Retina (tissue), 1 donor: ENCODE measurements at places on chromosomes 11 and 22.
A peak's percentile ranks its signal among the peaks of the same experiment; 100 is the strongest.

GRCh38 chr11:100683126-100683525 lies 4.0 kb upstream of the ARHGAP42 start:
- no peak for DNase-seq

DNA sequence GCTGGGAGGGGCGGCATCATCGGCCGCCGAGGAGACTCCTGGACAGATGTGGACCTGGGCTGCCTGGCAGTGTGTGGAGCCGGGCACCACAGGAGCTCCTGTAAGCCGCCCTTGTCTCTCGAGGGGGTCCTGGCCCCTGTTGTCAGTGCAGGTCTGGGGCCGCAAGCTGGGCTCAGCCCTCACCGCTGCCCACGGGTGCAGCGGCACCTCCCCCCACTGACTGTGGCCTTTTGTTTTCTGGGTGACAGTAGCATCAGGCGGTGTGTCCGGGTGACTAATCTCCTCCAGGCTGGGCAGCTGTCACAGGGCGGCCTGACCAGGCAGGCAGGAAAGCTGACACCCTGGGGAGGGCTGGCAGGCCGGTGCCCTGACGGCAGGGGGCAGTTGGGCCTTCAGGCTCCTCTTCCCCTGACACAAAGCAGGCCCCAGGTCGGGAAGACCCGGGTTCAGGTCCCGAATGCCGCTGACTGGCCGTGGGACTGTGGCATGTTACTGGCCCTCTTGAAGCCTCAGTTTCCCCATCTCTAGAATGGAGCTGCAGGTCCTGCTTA lies 16.3 kb downstream of the DGKZ start:
- peak; percentile 60 for DNase-seq

DNA sequence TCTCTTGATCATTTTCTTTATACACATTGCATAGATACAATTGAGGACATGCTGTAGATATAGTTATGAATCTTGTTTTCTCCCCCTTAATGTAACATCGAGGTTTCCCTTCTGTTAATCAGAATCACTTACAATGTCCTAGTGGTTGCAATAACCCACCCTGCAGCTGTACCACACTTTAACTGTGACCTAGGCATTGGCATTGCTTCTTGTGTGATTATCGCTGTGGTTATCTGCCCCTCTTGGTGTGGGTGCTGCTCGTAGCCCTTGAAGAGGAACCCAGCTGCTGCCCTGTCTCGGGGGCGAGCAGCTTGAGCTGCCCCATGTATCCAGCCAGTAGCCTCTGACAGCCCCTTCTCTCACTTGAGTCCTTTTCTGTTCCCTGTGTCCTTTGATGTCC lies 1.5 kb downstream of the DGAT2 start:
- DNase-seq, result peak; percentile 34

GRCh38 chr11:48005136-48005535 lies 24.8 kb downstream of the PTPRJ start:
- DNase-seq, result no peak

- DNase-seq, result no peak
Measured at GRCh38 chr11:44525473-44526252, 39.8 kb upstream of the CD82 start.

- DNase-seq, result no peak
Measured at GRCh38 chr22:39209756-39210155, 35.0 kb downstream of the PDGFB start.

- no peak for DNase-seq
Measured at GRCh38 chr22:41840216-41840615, 7.3 kb downstream of the SREBF2 start.

DNA sequence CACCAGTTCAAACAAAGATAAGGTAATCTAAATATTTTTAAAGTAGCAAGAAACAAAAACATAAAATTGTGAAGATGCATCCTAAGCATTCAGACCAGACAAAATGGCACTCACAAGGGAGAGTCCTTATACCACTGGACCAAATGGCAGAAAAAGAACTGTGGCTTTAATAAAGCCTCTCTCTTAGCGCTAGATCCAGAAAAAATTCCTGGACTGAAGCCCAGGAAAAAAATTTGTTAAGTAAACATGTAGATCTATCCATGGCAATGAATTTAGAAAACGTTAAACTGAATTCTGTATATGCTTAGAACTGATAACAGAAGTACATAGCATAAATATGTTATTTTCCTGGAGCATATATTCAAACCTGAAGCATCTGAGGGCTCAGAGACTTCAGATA lies 11.8 kb upstream of the CD59 start:
- no peak for DNase-seq

GRCh38 chr11:79052544-79052943 lies 388.3 kb downstream of the TENM4 start:
- DNase-seq, result peak; percentile 48

GRCh38 chr22:28923826-28924732 lies 40.7 kb downstream of the ZNRF3 start:
- DNase-seq, result peak; percentile 63

- DNase-seq, result no peak
Measured at GRCh38 chr11:12449961-12450715, 72.8 kb downstream of the PARVA start.

DNA sequence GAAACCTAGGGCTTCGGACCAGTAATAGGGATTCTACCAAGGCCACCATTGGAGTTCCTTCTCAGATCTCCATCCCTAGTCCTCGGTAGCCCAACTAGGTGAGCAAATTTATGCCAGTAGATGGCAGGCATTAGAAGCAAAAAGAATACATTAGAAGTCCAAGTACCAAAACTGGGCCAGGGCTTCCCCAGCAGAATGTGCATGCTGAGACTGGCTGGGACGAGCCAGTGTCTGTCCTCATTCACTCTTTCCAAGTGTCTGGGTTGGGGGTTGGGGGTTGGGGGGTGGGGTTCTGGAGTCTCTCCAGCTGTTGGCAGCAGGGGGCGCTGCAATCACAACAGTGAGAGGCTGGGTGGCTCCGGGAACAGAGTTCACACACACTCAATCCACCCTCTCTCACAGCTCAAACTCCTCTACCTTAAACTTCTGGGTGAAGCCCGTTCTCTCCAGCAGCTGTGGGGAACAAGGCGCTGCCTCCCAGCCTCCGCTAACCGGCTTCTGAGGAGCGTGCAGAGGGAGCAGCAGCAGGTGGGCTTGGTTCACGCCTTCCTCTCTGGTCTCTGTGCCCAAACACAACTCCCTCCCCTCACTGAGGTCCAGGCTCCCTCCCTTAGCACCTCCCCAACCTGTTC lies 57.5 kb downstream of the BTG4 start:
- peak; percentile 41 for DNase-seq

DNA sequence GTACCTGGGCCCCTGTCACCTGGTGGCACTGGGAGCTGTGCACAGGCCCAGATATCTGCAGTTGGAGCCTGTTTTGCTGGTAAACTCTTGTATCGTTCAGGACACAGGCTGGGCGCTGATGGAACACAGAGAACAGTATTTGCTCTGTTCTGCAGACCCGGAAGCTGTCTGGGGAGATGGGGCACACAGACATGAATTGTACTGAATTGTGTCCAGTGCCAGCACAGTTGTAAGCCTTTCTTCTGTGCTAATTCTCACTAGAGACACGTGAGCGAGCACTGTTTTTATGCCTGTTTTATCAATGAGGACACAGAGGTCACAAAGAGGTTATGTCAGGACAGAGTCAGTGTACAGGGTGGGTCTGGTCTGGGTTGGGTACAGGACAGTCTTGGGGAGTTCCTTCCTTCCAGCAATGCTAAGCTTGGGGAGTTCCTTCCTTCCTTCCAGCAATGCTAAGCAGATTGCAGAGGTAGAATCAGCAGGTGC lies 24.4 kb upstream of the ACR start:
- no peak for DNase-seq

DNA sequence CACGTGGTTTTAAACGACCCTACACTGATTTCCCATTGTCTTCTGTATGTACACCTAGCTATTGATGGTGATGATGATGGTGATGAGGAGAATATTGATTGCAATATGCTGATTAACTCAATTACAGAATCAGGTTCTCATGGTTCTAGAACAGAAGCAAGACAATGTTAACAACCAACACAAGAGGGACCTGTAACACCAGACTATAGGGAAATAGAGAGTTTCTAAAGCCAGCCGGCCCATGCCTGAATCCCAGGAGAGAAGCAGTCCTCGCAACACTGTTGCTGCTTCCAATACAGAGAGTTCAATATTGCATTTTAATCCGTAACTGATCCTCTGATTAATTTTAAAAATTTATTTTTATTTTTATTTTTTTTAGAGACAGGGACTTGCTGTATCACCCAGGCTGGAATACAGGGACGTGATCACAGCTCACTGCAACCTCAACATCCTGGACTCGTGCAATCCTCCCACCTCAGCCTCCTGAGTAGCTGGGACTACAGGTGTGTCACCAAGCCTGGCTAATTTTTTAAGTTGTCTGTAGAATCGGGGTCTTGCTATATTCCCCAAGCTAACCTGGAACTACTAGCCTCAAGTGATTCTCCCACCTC lies 22.2 kb upstream of the UBASH3B start:
- DNase-seq, result peak; percentile 29

DNA sequence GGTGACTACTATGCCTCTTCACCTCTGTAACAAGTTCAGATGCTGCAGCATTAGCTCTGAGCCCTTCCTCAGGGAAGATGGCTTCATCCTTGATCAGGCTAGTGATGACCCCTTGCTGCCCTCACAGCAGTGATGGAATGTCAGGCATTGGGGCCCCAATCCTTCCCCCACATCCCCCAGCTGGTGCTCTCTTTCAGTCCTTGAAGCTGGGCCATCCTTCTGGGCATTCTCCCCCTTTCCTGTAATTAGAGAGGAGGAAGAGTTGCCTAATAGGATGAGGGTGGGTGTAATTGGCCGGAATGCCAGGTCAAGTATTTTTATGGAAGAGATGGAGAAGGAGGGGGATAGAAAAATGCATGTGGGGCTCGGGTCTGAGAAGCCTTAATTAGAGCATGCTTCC lies 62.6 kb downstream of the TRAF6 start:
- peak; percentile 69 for DNase-seq

DNA sequence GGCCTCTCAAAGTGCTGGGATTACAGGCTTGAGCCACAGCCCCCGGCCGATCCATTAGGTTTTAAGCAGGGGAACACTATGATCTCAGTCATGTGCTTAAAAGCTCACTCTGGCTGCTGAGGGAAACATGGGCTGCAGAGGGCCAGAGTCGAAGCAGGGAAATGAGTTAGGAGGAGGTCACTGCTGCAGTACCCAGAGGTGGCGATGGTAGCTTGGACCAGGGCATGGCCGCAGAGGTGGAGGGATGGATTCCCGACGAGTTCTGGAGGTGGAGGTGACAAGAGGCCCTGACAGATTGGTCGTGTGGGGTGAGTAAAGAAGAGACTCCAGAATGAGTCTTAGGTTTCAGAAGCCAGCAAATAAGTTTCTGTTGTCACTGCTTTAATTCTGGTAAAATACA lies 54.4 kb upstream of the INCENP start:
- DNase-seq, result no peak

GRCh38 chr11:89235083-89235482 lies 57.4 kb downstream of the TYR start:
- no peak for DNase-seq

DNA sequence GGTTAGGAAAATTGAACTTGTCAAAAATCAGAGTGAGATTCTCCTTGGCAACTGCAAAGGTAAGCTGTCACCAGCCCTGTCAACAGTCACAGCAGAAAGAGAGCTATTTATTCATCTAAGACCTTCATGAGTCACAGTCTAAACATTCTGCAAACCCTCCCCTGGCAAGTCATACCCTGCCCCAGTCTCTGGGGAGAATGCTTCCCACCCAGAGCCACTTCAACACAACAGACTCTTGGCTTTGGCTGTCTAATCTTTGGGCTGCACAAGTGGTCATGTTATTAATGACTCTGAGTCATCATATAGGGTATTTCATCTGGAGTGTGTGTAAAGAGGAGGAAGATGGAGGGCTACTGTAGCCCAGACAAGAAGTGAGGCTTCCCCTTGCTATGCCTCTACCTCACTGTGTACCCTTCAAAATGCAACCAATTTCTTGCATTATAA lies 153.4 kb downstream of the CCDC34 start:
- DNase-seq, result no peak

- no peak for DNase-seq
Measured at GRCh38 chr11:1682225-1682905, 14.6 kb upstream of the KRTAP5-6 start.

GRCh38 chr11:69919659-69920344 lies 100.6 kb upstream of the FGF3 start:
- DNase-seq, result no peak

GRCh38 chr11:17543574-17544180 lies 539 bp downstream of the USH1C start:
- DNase-seq, result no peak

DNA sequence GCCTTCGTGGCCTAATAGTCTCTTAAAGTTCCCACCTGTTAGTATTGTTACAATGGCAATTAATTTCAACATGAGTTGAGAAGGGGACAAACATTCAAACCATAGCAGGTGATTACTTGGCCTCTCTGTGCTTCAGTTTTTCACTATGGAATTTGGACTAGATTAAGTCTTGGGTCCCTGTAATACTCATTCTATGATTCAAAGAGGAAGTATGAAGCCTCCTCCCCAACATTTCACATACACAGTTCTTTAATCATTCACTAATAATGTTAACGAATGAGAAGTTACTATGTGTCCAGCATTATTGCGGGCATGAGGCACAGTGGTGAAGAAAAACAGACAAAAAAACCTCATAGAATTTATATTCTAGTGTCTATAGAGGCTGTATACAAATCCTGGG lies 19.9 kb upstream of the USP47 start:
- no peak for DNase-seq

GRCh38 chr22:47588578-47588960 lies 826.1 kb downstream of the TBC1D22A start:
- no peak for DNase-seq

DNA sequence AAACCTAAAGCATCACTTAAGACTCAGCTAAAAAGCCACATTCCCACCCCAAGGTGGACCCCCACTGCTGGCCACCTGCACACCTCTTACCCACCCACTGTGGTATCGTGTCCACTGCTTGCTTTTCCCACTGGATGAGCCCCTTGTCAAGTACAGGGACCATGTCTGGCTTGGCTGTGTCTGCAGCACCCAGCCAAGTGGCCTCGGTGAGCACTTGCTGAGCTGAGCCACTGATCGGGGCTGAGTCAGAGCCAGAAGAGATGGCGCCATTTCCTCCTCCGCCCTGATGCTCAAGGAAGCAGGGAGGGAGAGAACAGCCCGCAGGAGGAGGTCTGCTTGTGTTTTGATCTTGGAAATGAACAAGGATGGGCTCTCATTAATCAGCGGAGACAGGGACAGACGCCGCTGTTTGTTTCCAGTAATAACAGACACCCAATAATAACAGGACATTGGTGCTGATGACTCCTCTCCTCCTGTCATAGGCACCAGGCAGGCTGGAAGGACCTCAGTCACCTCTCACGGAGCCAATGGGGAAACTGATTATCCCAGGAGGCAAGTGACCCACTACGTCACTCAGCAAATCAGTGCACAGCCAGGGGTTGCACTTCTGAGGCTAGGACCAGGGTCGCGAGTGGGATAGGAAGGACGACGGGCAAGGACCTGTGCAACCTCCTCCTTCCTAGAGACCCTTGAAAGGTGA lies 85.2 kb upstream of the RTL6 start:
- peak; percentile 32 for DNase-seq

GRCh38 chr11:132101881-132102280 lies 731.5 kb downstream of the NTM start:
- no peak for DNase-seq
